ENCODE measurements at places on chromosomes 16 and 17. TPM values are rescaled to one million over a fixed set of nuclear protein-coding genes. Genes with fewer than 3 reads are reported as not detected.

Gene C17orf50
- total RNA-seq = not detected

Gene FSCN2
- 0.34 TPM for total RNA-seq

Gene PKMYT1
- 0.50 TPM for total RNA-seq

Gene MARCHF10
- under 0.01 TPM for total RNA-seq

Gene NOG
- total RNA-seq = under 0.01 TPM
